ENCODE measurements at places on chromosomes 6 and 20.
A peak's percentile ranks its signal among the peaks of the same experiment; 100 is the strongest.

GRCh38 chr20:17062712-17063111 lies 164.1 kb upstream of the PCSK2 start:
- no peak for DNase-seq

DNA sequence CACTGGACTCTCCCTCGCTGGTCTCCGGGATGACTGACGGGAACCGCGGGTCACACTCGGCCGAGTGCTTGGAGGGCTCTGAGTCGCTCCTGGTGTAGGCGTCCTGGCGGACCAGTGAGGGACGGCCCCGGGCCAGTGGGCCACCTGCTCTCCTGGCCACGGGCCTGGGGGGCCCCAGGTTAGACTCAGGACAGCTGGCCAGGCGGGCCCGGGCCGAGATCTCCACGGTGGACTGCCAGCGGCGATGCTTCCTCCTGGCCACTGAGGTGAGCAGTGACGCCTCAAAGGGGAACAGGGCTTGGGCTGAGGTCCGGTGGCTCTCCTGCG lies 11.9 kb downstream of the DACT2 start:
- DNase-seq = no peak

GRCh38 chr6:123962508-123962907 lies 158.8 kb downstream of the NKAIN2 start:
- no peak for DNase-seq

DNA sequence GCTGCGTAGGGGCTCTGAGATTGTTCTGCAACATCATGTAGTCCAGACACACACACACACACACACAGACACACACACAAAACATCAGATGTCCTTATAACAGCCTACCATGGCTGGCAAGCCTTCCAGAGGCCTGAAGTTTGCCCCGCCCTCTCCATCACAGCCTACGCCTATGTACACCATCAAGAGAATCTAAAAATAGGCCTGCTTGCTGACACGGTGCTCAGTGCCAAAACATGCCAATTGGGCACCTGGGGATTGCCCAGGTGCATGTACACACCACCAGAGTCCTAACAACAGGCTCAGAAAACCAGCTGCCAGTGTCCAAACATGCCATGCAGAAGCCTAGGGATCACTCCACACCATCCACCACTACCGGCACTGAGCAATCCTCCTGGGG lies 391.7 kb upstream of the SPTLC3 start:
- DNase-seq = no peak

DNA sequence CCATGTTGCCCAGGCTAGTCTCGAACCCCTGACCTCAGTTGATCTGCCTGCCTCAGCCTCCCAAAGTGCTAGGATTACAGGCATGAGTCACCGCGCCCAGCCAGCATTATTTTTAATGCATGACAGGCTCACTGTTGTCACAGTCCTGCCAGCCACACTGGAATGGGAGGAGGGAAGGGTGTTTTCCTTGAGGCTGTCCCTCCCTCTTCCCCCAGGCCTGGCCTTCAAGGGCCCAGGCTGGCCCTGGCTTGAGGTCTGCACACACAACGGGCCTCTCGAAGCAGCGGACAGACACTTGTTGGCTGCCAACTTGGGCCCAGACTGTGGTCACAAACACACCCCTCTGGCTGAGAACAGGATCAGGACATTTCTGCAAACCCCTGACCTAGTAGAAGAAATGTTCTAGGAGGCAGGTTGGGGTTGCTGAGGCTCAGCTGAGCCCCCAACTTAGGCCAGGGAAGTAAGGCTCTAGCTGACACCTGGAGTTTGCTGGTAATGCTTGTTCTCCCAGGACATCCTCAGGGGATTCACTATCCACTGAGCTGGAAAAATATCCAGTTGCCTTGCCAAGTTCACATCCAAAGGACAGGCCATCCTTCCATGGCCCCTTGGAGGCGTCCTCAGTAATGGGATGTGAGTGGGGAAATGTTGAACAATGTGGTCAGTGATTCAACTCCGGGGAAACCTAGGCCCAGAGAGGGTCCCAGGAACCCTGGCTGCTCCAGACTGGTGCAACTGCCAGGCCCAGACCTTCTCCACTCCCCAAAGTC lies 9.9 kb downstream of the SNTA1 start:
- no peak for DNase-seq

GRCh38 chr20:41510224-41510623 lies 108.0 kb downstream of the CHD6 start:
- no peak for DNase-seq

DNA sequence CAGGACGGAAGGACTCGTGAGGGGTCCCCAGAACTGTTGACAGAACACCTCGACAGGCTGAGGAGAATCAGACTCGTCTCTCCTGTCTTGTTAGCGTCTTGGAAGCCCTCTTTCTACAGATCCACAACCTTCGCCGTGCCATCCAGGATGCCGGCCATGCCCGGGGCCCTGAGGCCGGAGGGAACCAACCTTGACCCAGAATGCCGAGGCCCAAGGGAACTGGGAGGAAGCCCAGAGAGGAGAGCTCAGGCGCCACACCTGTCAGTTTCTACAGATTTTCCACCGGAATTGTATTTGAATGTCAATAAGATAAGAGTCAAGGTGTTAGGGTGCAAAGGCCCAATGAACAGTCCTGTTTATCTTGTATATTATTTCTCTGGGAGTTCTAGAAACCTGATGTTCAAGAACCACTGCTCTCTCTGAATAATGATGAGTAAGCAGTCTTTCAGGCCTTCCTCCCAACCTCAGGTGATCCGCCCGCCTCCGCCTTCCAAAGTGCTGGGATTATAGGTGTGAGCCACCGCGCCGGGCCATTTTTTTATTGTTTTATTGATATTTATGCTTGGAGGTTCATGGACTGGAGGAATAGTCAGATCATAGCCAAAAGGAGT lies 799 bp upstream of the ME1 start:
- no peak for DNase-seq

DNA sequence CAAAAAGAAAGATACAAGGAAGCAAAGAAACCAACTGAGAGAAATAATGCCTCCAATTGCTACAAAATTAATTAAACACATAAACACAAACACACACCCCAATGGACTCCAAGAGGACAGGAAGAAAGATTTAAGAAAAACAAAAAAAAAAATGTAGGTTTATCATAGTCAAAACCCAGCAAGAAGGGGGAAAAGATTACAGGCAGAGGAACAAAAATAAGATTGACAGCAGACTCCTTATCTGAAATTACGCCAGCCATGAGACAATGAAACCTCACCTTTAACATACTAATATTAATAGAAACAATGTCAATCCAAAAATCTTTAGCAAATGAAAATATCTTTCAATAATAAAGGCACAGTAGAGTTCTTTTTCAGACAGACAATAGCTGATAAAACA lies 155.8 kb downstream of the RNGTT start:
- no peak for DNase-seq

- DNase-seq = no peak
Observed at GRCh38 chr6:105935416-105935815, 150.7 kb upstream of the PRDM1 start.

GRCh38 chr6:7900621-7901020 lies 10.0 kb downstream of the TXNDC5 start:
- peak; percentile 41 for DNase-seq

DNA sequence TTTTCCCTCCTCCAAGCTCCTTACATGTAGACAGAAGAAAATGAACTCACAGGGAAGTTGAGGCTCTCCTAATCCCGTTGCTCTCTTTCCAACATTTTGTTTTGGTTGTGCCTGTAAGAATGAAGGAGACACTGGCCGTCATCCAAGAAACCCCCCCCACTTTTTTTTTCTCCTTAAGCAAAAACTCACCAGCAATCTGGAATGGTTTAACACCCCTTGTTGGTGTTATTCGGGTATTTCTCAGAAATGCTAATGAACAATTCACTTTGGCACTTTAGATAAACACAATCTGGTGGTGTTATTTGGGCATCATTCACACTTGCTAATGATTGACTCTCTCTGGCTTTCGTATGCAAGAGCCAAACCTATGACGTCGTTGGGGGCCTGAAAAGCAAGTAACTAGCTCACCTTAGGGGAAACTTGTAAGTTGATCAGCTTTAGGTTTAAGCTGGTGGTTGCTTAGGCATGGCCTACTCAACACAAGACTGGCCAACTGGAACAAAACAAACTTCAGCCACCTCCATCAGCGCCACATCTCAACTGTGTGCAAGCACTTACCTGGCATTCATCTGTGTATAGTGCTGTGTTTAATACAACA lies 24.3 kb upstream of the OLIG3 start:
- no peak for DNase-seq

DNA sequence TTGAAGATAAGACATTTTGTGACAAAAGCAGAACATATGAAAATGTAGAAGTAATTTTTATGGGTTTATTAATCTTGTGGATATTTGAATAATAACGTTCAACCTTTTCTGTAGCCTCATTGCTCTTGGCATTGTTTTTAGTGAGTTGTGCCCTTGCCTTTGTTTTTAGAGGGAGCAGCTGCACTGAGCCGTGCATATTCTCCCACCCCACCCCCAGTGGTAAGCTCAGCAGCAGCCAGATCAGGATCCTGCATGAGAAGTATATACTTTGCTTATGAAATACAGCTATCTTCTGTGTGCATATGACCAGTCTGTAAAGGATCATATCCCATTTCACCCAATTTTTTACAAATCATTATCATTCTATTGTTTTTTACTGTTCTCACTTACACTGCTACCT lies 184.2 kb downstream of the COL9A1 start:
- no peak for DNase-seq

Data from germinal center (tissue), 1 donor.